ENCODE measurements at places on chromosomes 1 and 21. TPM values are rescaled to one million over a fixed set of nuclear protein-coding genes. Genes with fewer than 3 reads are reported as not detected.
A peak's percentile ranks its signal among the peaks of the same experiment; 100 is the strongest.

- no peaks in the 10 kb centered on the region for H3K36me3 ChIP-seq
- no peak overlapping the region for H3K4me3 ChIP-seq
These were observed 640.4 kb upstream of the ADGRL4 start for GRCh38 chr1:79646880-79647279.

DNA sequence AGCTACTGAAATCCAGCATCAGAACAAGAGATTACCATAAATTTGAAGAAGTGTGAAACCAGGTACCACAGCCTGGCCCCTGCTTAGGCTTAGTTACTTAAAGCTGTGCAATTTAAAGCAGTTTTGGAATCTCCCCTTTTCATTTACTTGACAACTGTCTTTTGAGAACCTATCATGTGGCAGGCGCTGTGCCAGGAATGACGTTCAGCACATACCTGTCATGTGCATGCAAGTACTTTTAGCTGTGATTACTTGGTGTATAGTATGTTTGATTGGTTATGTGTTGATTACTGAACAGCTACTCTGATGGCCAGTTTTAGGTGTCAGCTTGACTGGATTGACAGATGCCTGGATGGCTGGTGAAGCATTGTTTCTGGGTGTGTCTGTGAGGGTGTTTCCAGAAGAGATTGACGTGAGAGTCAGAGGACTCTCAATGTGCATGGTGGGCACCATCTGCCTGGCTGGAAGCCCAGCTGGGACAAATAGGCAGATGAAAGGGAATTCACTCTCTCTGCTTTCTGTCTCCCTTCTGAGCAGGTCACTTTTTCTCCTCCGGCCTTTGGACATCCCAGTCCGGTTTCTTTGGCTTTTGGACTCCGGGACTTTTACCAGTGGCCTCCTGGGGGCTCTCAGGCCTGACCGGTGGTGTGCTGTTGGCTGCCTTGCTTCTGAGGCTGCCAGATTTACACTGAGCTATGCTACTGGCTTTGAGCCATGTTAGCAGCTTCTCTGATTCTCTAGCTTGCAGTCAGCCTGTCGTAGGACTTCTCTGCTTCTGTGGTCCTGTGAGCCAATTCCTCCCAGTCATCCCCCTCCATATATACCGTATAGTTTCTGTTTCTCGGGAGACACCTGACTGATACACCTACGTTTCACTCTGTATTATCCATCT is 178.0 kb downstream of the RYR2 start:
- H3K36me3 ChIP-seq, result no peaks in the 10 kb centered on the region
- no peak overlapping the region for H3K27ac ChIP-seq
- DNase-seq, result no peak

DNA sequence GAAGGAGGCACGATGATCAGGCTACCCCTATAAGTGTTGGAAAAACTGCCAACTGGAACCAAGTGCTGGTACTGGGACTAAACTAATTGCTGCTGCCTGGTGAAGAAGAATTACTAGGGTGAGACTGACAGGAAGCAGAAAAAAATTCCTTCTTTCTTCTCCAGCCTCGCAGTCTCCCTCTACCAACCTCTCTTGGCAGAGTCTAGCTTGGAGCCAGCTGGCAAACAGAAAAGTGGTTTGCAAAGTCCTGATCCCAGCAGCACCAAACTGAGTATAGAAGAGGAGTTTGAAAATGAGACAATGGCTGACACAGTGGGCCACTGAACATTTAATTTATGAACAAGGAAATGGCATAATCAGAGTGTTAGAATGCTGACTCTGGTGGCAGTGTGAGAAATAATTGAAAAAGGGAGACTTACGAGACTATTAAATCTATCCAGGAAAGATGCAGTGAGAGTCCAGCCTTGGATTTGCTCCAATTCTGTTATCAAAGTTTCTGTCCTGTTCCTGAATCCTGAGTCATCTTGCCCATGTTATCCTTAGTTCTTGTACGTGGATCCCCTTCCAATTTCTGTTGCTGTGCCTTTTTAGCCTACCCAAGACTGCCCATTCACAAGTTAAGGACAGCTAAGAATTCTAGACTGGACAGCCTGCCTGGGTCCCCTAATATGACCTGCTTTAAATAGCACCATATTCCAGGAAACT is 23.7 kb upstream of the DISP1 start:
- no peak overlapping the region for H3K27ac ChIP-seq
- no peaks in the 10 kb centered on the region for H3K27me3 ChIP-seq
- H3K36me3 ChIP-seq, result no peaks in the 10 kb centered on the region
- H3K4me1 ChIP-seq, result peaks cover 3% of the 10 kb centered on the region
- DNase-seq, result no peak
- no peak overlapping the region for H3K4me3 ChIP-seq

GRCh38 chr1:38293567-38293966 is 247.0 kb upstream of the POU3F1 start:
- H3K4me3 ChIP-seq, result no peak overlapping the region
- no peaks in the 10 kb centered on the region for H3K36me3 ChIP-seq
- no peaks in the 10 kb centered on the region for H3K27me3 ChIP-seq
- DNase-seq, result no peak
- H3K4me1 ChIP-seq, result no peaks in the 10 kb centered on the region

GRCh38 chr1:50985094-50985493 is 15.0 kb downstream of the CDKN2C start:
- H3K36me3 ChIP-seq, result no peaks in the 10 kb centered on the region
- H3K4me3 ChIP-seq, result no peak overlapping the region
- no peak overlapping the region for H3K27ac ChIP-seq
- no peaks in the 10 kb centered on the region for H3K27me3 ChIP-seq
- no peaks in the 10 kb centered on the region for H3K4me1 ChIP-seq
- DNase-seq, result no peak

DNA sequence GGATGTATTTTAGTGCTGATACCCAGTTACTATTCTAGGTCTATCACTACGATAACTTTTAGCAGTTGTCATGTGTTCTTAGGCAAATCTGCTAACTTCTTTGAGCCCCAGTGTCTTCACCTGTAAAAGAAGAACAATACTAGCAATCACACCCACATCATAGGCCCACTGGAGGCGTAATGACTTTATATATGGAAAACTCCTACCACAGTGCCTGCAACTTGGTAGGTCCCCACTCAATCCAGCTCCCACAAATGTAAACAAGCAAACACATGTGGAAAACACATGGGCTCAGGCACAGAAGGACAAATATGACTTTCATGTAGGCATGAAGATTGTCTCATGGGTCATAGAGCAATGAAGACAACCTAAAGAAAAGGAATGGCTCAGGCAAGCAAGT is 115.8 kb downstream of the TBX19 start:
- H3K27ac ChIP-seq, result no peak overlapping the region
- no peak overlapping the region for H3K4me3 ChIP-seq
- H3K27me3 ChIP-seq, result peaks cover 14% of the 10 kb centered on the region
- H3K4me1 ChIP-seq, result peaks cover 6% of the 10 kb centered on the region
- DNase-seq, result no peak

The CFAP74 gene
- polyA plus RNA-seq, result not detected

DNA sequence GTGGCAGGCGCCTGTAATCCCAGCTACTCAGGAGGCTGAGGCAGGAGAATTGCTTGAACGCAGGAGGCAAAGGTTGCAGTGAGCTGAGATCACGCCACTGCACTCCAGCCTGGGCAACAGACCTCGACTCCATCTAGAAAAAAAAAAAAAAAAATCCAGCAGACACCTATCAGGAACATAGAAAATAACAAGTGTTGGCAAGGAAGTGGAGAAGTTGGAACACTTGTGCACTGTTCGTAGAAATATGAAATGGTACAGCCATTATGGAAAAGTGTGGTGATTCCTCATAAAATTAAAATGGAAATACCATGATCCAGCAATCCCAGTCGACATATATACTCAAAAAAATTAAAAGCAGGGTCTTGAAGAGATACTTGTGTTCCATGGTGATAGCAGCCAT is 12.0 kb upstream of the C1orf162 start:
- peaks cover 8% of the 10 kb centered on the region for H3K36me3 ChIP-seq
- peaks cover 3% of the 10 kb centered on the region for H3K4me1 ChIP-seq
- H3K27me3 ChIP-seq, result no peaks in the 10 kb centered on the region
- no peak overlapping the region for H3K4me3 ChIP-seq

- DNase-seq, result no peak
- no peaks in the 10 kb centered on the region for H3K36me3 ChIP-seq
- H3K27me3 ChIP-seq, result no peaks in the 10 kb centered on the region
- H3K4me1 ChIP-seq, result no peaks in the 10 kb centered on the region
- H3K27ac ChIP-seq, result no peak overlapping the region
These were observed 277.5 kb upstream of the ADAMTS5 start for GRCh38 chr21:27244352-27244751.

- no peak overlapping the region for H3K4me3 ChIP-seq
- no peaks in the 10 kb centered on the region for H3K36me3 ChIP-seq
- H3K27ac ChIP-seq, result peak overlapping the region; percentile 80
- DNase-seq, result no peak
These were observed 21.6 kb downstream of the TCEA3 start for GRCh38 chr1:23403038-23403336.

GRCh38 chr1:201937624-201938213 is 8.6 kb downstream of the LMOD1 start:
- no peaks in the 10 kb centered on the region for H3K36me3 ChIP-seq
- no peaks in the 10 kb centered on the region for H3K27me3 ChIP-seq
- DNase-seq, result no peak
- peaks cover 9% of the 10 kb centered on the region for H3K4me1 ChIP-seq
- no peak overlapping the region for H3K4me3 ChIP-seq

The MFSD2A gene
- 62.5 TPM for polyA plus RNA-seq

The AUNIP gene
- 9.3 TPM for polyA plus RNA-seq

The KRTAP10-4 gene
- 0.06 TPM for polyA plus RNA-seq

The C4BPB gene
- polyA plus RNA-seq, result not detected

The CFHR2 gene
- not detected for polyA plus RNA-seq

- H3K36me3 ChIP-seq, result no peaks in the 10 kb centered on the region
- H3K4me3 ChIP-seq, result no peak overlapping the region
- no peaks in the 10 kb centered on the region for H3K27me3 ChIP-seq
These were observed 356.5 kb upstream of the PTBP2 start for GRCh38 chr1:96365076-96365475.

The CFAP410 gene
- polyA plus RNA-seq, result 2.9 TPM

DNA sequence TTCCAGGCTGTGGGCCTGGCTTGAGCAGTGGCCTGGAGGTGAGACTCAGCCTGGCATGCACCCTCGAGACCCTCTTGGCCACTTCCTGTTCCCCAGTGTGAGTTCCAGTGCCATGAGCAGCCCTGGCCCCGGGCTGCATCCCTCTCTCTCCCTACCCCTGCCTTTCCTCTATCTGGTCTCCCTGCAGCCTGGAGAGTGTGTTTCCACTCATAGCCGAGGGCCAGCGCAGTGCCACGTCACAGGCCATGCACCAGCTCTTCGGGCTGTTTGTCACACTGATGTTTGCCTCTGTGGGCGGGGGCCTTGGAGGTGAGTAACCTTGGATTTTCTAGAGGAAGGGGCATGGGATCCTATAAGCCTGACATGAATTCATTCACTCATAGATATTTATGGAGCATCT is 13.6 kb downstream of the RHBG start:
- no peaks in the 10 kb centered on the region for H3K36me3 ChIP-seq
- no peak for DNase-seq
- no peak overlapping the region for H3K27ac ChIP-seq
- no peak overlapping the region for H3K4me3 ChIP-seq
- H3K4me1 ChIP-seq, result no peaks in the 10 kb centered on the region

GRCh38 chr1:114338191-114338890 is 172.7 kb downstream of the TRIM33 start:
- no peaks in the 10 kb centered on the region for H3K27me3 ChIP-seq
- peaks cover 7% of the 10 kb centered on the region for H3K4me1 ChIP-seq
- H3K36me3 ChIP-seq, result no peaks in the 10 kb centered on the region
- no peak overlapping the region for H3K4me3 ChIP-seq

The CHML gene
- 7.3 TPM for polyA plus RNA-seq

DNA sequence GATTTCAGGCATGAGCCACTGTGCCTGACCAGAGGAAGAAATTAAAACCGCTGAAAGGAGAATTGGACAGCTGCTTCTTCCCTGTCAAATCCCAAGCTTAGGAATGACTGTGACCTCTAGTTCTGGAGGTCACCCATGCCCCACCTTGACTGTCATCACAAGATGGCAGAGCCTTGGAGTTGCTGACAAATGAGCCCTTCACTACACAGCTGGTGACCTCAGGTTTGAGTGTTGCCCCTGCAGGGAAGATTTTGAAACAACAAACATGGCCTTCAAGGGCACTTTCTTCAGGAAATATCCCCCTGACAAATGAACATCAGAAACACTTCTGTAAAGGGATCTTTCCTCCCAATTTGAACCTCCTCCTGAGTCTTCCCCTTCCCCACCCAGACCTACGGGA is 6.9 kb upstream of the SLC45A3 start:
- H3K4me1 ChIP-seq, result no peaks in the 10 kb centered on the region
- peaks cover 4% of the 10 kb centered on the region for H3K27me3 ChIP-seq
- DNase-seq, result no peak
- H3K36me3 ChIP-seq, result no peaks in the 10 kb centered on the region

The S100A12 gene
- 6.3 TPM for polyA plus RNA-seq

- no peak for DNase-seq
- H3K27me3 ChIP-seq, result no peaks in the 10 kb centered on the region
- H3K36me3 ChIP-seq, result peaks cover 13% of the 10 kb centered on the region
These were observed 10.8 kb upstream of the ASCL5 start for GRCh38 chr1:201137579-201138310.

The NEXN gene
- polyA plus RNA-seq, result 1.5 TPM
